Ovary (tissue), 10 donors: ENCODE measurements at places on chromosomes 3 and 15. TPM values are rescaled to one million over a fixed set of nuclear protein-coding genes. Genes with fewer than 3 reads are reported as not detected.

Gene GOLGA8J
- total RNA-seq: not detected

Gene GOLGA6B
- total RNA-seq: not detected

Gene AMIGO3
- total RNA-seq: 2.0 TPM

Gene CCR1
- 3.1 TPM for total RNA-seq

Gene SLTM
- 68.0 TPM for total RNA-seq

Gene GRAMD2A
- total RNA-seq: 8.5 TPM

Gene ISG20
- 58.6 TPM for total RNA-seq

Gene STRIT1
- total RNA-seq: not detected

Gene SLC25A38
- total RNA-seq: 33.9 TPM

Gene CYP8B1
- total RNA-seq: not detected

DNA sequence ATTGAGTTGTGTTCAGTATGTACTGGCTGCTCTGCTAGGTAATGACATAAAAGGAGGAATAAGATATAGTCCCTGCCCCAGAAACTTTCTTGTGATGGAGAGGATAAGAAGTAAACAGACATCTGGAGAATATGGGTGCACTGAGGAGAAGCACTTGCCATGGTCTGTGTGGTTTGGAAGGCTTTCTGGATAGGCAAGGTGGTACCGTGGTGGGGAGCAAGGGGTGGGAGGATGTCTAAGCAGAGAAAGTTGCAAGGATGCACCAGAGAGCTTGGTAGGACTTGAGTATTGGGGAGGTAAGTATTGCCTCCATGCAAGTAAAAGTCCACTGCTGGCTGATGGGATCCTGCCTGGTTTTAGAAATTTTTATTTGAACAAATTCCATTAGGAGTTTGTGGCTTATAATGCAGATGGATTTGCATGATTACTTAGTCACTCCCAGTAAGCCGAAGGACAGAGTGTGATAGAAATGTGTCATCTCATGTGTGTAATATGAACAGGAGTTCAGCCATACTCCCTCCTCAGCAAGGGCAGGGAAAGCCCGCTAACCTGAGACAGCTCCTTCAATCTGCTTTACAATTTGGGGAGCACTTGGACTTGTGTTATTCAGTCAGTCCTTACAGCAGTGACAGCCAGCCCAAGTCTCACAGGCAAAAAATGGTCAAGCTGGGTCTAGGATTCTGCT lies 53.6 kb downstream of the CLSTN2 start:
- H3K27me3 ChIP-seq: no peaks in the 10 kb centered on the region
- H3K36me3 ChIP-seq: no peaks in the 10 kb centered on the region
- H3K27ac ChIP-seq: no peak overlapping the region
- H3K4me3 ChIP-seq: no peak overlapping the region
- no peak for DNase-seq
- H3K4me1 ChIP-seq: no peaks in the 10 kb centered on the region

GRCh38 chr15:89625716-89626115 lies 29.6 kb downstream of the KIF7 start:
- no peaks in the 10 kb centered on the region for H3K4me1 ChIP-seq
- no peaks in the 10 kb centered on the region for H3K27me3 ChIP-seq
- no peak for DNase-seq
- H3K27ac ChIP-seq: no peak overlapping the region
- H3K4me3 ChIP-seq: no peak overlapping the region
- no peaks in the 10 kb centered on the region for H3K36me3 ChIP-seq

- no peak overlapping the region for H3K27ac ChIP-seq
- H3K4me3 ChIP-seq: no peak overlapping the region
- no peaks in the 10 kb centered on the region for H3K4me1 ChIP-seq
- H3K36me3 ChIP-seq: no peaks in the 10 kb centered on the region
- no peak for DNase-seq
Measured at GRCh38 chr3:156749244-156749643, 74.9 kb downstream of the TIPARP start.

DNA sequence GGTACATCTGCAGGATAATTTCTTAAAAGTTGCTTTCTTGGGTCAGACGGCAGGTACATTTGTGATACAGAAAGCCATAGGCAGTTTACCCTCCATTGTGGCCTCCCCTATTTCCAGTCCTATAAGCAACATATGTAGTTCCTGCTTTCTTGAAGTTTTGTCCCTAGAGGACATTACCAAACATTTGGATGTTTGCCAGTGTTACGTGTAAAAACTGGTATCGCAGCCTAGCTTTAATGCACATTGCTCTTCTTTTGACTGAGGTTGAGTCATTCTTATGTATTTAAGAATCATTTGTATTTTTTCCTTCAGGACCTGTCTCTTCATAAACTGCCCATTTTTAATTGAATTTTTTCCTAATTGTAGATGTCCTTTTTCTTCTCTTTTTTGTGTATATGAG lies 114.3 kb downstream of the DIPK2A start:
- H3K4me3 ChIP-seq: no peak overlapping the region
- no peaks in the 10 kb centered on the region for H3K4me1 ChIP-seq
- H3K36me3 ChIP-seq: no peaks in the 10 kb centered on the region
- no peak overlapping the region for H3K27ac ChIP-seq
- no peak for DNase-seq

DNA sequence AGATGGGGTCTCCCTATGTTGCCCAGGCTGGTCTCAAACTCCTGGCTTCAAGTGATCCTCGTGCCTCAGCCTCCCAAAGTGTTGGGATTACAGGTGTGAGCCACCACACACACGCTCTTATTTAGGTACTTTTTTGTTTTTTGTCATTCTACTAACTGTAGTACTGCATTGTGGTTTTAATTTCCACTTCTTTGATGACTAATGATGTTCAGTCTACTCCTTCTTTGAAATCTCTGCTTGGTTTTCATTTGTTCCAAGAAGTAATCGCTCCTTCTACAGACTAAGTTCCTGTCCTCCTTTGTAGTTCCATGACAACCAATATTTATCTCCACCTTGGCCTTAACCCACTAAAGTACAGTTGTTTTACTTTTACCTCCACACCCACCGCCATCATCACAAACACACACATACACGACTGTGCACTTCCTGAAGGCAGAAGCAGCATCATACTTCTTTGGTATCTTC lies 529 bp upstream of the DLEC1 start:
- H3K27me3 ChIP-seq: no peaks in the 10 kb centered on the region
- H3K36me3 ChIP-seq: no peaks in the 10 kb centered on the region
- no peak for DNase-seq
- no peak overlapping the region for H3K4me3 ChIP-seq
- no peak overlapping the region for H3K27ac ChIP-seq

DNA sequence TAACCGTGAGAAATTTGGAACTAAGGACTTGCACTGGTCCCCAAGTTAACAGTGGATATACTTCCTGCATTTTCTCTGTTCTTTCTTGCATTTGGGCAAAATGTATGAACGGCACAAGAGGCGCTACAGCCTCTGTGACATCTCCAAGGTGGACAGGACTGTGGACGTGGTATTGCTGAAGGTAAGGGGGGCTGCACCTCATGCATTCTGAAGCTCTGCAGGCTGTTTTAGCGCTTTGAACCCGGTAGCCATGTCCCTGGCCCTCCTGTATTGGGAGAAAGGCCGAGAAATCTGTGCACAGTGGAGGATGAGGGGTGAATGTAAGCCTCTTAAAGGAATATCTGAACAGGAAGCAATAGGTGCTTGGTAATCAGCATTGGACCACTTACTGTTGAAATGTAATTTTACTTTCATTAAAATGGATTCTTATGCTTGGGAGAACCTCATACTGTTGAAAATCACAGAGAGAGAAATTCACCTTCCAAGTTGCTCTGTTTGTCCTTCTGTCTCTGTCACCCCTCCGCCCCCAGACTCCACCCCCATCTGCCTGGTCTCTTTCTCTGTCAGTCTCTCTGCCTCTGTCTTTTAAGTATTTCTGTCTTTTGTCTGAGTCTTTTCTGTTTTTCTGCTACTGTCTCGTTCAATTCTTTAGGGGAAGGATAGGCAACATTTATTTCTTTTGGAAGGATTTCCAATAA lies 174.6 kb downstream of the KLHL25 start:
- no peak for DNase-seq
- H3K27ac ChIP-seq: no peak overlapping the region
- peaks cover 19% of the 10 kb centered on the region for H3K4me1 ChIP-seq
- H3K36me3 ChIP-seq: no peaks in the 10 kb centered on the region
- peak overlapping the region; percentile 72 for H3K4me3 ChIP-seq
- no peaks in the 10 kb centered on the region for H3K27me3 ChIP-seq

- H3K4me1 ChIP-seq: no peaks in the 10 kb centered on the region
- no peaks in the 10 kb centered on the region for H3K27me3 ChIP-seq
- no peak for DNase-seq
Measured at GRCh38 chr3:105162448-105162847, 204.3 kb upstream of the ALCAM start.

GRCh38 chr15:53580366-53580765 lies 179.1 kb downstream of the WDR72 start:
- no peak for DNase-seq
- no peaks in the 10 kb centered on the region for H3K36me3 ChIP-seq
- H3K27ac ChIP-seq: no peak overlapping the region

DNA sequence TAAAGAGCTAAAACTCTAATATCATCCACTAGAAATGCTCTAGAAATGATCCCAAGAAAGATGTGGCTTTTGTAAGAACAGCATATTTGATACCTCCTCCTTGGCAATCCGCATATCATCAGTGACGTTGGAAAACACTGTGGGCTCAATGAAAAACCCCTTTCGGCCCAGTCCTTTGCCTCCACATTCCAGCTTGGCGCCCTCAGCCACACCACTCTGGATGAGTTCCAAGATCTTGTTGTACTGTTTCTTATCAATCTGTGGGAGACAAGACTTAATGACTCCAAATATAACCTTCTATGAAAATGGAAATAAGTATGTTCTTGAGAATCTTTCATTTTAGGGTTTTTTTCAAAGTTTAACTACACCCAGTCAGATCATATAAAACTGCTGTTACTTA lies 103.6 kb downstream of the ALDH1A2 start:
- DNase-seq: no peak
- no peaks in the 10 kb centered on the region for H3K36me3 ChIP-seq
- H3K4me1 ChIP-seq: no peaks in the 10 kb centered on the region
- no peak overlapping the region for H3K27ac ChIP-seq
- H3K27me3 ChIP-seq: no peaks in the 10 kb centered on the region
- no peak overlapping the region for H3K4me3 ChIP-seq

DNA sequence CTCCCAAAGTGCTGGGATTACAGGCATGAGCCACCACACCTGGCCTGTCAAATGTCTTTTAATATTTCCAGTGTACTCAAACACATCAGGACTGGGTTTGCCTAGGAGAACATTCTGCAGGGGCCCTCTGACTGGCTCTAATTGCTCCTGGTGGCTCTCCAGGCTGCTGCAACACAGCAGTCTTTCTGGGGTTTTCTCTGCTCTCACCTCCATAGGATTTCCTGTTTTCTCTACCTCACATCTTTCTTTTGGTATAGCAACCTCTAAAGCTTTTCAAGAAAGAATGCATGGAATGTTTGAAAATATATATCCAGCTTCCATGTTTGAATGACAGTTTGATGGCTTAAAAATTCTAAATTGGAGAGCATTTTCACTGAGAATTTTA lies 83.3 kb upstream of the IGSF10 start:
- peaks cover 2% of the 10 kb centered on the region for H3K4me1 ChIP-seq
- no peak overlapping the region for H3K4me3 ChIP-seq
- H3K27ac ChIP-seq: no peak overlapping the region
- no peaks in the 10 kb centered on the region for H3K27me3 ChIP-seq
- no peak for DNase-seq

DNA sequence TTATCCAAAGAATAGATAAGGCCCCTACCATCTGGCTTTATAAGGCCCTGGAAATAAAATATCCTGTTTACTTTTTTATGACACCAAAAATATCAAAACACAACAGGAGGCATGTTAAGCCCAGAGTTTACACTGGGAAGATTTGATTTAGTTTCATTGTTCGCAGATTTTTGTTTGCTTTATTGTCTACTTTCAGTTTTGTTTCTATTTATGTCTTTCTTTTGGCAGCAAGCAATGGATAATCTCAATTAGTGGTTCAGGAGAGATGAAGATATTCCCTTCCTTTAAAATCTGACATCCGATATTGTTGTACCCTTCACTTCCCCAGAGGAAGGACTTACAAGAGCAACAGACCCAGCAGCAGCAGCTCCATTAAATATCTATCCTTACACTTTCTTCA lies 249.4 kb upstream of the ARPP21 start:
- no peak overlapping the region for H3K4me3 ChIP-seq
- no peak overlapping the region for H3K27ac ChIP-seq
- no peaks in the 10 kb centered on the region for H3K4me1 ChIP-seq
- H3K36me3 ChIP-seq: no peaks in the 10 kb centered on the region
- DNase-seq: no peak

DNA sequence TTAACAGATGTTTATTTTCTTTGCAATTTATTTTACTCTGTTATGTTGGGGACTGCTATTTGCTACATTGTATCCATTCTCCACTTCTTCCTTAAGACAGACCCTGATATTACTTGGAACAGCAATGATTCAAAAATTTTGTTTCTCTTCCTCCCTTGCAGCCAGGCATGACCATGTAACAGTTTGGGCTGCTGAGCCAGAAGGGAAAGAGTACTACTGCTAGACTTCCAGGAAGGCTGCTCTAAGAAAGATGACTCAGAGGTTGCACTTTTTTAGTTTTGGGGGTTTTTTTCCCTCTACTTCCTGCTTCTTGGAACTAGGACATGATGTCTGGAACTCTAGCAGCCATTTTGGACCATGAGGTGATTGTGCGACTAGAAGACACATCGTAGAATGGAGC lies 10.3 kb downstream of the PRR20G start:
- no peak overlapping the region for H3K4me3 ChIP-seq
- no peak overlapping the region for H3K27ac ChIP-seq
- no peaks in the 10 kb centered on the region for H3K27me3 ChIP-seq
- no peaks in the 10 kb centered on the region for H3K36me3 ChIP-seq
- DNase-seq: no peak

DNA sequence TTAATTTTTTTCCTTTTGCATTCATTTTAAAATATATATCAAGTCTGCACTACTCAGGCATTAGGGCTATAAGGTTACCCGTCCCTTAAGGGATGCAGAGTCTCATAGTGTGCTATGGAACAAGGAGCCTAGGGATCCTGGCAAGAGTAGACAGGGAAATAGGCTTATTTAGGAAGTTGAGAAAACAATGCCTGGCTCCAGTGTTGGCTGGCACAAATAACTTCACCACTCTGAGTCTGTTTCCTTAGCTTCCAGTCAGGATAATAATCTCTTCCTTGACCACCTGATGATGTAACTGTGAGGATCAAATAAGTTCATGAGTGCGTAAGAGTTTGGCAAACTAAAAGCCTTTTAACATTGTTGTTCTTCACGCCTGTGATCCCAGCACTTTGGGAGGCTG lies 540.8 kb upstream of the IL12A start:
- no peaks in the 10 kb centered on the region for H3K36me3 ChIP-seq
- H3K27me3 ChIP-seq: no peaks in the 10 kb centered on the region
- no peak for DNase-seq
- H3K27ac ChIP-seq: no peak overlapping the region
- no peak overlapping the region for H3K4me3 ChIP-seq
